ENCODE measurements at places on chromosomes 11 and 22.
A peak's percentile ranks its signal among the peaks of the same experiment; 100 is the strongest.

DNA sequence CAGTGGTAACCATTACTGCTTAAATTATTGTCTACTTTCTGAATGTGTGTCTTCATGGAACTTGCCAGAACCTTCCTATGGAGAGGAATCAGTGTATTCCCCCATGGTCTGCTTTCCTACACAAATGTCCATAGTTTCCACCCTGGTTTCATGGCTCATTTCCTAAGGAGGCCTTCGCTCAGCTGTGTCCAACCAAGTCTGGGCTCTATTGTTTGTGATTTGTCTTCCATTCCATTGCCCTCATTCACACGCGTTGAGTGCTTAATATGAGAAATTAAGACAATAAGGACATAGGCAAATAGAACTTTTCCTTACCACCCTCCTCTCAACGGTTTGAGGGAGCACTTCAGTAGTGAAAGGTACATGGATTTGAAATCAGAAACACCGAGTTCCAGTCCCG, 510.6 kb downstream of the NTM start:
- no peak for DNase-seq

DNA sequence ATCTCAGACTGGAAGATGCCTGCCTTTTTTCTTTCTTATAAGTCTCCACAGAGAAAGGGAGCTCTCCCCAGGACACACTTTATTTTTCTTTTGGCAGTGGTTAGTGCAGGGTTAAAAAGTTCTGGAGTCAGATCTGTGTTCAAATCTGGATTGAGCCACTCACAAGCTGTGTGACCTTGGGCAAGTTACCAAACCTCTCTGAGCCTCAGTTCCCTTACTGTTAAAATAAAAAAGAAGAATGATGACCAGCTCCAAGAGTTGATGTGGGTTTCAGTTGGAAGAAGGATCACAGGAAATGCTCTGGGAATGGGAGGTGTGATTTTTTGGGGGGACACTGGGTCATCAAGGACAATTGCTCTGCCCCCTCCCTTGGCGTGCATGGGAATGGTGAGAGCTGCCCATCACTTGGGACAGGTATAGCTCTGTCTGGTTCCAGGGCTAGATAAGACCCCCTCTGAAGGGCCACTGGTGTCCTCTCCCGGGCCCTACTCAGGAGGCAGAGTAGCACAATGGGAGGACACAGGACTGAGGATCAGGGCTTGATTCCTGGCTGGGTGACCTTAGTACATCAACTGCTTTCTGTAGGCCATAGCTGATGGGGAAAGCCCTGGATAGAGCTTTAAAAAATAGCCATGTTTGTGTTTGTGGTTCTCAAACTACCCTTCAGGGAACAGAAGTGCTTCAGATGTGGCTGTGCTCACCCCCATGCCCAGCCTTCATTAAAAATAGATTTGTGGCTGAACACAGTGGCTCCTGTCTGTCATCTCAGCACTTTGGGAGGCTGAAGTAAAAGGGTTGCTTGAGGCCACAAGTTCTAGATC, 228.3 kb downstream of the MIAT start:
- DNase-seq = no peak

DNA sequence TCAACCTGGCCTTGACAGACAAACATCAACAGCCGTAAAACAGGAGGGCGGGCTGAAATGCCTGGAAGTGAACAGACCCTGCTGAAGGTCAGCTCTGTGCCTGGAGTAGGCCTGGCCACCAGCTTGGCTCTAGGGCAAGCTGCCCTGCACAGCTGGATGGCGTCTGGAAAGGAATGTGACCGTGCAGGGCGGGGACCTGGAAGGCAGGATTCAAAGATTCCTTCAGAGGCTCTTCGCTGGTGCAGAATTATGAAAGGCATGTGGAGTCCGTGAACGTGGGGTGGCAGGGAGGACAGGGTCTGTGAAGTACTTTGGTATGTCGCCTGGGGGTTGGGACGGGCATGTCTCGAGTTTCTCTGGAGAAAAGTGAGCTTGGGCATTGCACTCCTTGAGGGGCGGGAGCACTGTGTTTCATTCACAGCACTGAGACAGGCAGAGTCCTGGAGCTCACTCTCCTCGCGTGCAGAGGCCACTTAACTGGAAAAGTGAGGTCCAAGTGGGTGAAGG, 1.5 kb downstream of the EHD1 start:
- DNase-seq = no peak

DNA sequence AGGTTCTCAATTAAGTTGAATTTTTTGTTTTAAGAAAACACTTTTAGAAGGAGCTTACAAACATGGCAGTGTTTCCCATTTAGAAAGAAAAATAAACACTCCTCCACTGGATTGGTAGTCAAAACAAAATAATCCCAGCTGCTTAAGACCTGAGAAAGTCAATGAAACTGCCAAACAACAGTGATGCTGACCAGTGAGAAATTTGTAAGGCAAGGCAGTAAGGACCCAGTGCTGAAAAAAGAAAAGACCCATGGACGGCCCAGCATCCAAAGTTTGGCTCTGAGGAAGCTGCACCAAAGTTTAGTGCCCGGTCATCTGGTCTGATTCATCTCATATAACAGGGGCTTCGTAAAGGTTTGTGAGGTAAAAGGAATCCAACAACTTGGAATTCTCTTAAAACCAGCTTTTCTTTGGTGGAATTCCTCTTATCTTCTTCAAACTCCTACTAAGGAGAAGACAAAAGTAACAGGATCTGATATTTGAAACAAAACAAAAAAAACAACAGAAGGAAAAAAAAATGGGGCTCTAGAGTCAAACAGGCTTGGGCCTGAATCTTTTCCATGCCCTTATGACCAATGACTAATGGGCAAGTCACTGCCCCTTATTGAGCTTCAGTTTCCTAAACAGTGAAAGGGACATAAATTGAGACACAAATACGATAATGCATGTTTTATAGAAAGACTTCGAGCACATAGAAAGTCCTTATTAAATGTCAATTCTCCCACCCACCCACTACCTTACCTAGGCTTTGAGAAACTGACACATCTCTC, 383.0 kb upstream of the NARS2 start:
- no peak for DNase-seq

- no peak for DNase-seq
Observed at GRCh38 chr11:69666752-69667536, 8.2 kb downstream of the LTO1 start.

DNA sequence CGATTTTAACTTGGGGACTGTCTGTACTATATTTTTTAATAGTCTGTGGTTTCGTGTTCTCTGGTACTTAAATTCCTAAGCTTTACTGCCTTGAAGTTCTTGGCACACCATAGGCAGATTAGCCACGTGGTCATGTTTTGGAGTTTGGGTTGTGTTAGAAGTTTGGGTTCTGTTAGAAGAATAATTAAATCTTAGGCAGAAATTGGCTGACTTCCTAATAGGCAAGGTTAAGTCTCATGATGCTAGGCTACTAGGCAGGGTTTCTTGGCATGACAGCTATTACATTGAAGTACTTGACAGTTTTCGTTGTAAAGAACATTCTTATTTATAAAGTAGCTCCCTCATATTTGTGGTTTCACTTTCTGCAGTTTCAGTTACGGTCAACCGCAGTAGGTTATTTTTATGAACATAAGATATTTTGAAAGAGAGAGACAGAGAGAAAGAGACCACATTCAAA, 30.0 kb upstream of the MMP7 start:
- peak; percentile 55 for DNase-seq

- no peak for DNase-seq
Observed at GRCh38 chr22:50730941-50731661, 6.9 kb upstream of the ACR start.
